Liver (tissue), 10 donors: ENCODE measurements at places on chromosomes 3 and 15. TPM values are rescaled to one million over a fixed set of nuclear protein-coding genes. Genes with fewer than 3 reads are reported as not detected.

DNA sequence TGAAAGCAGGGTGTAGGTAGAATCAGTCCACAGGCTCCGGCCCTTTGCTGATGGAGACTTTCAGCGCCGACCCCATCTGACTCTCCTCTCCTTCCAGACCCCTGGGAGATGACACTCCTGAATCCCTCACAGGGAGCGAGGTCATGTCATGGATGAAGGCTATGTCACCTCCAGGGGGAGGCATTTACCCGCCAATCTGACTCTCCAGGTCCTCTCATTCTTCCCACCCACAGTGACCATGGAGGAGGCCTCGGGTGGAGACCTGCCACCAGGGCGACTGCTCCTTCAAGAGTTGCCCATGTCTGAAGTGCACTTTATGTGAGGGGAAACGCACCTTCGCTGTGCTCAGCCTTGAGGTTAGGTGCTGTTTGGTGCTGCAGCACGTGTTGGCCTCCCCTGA lies 112.7 kb downstream of the KLF13 start:
- peaks cover 19% of the 10 kb centered on the region for H3K4me1 ChIP-seq
- H3K4me3 ChIP-seq: no peak overlapping the region
- no peaks in the 10 kb centered on the region for H3K27me3 ChIP-seq

GRCh38 chr15:85865070-85865684 lies 70.5 kb upstream of the KLHL25 start:
- no peaks in the 10 kb centered on the region for H3K36me3 ChIP-seq
- H3K27ac ChIP-seq: no peak overlapping the region
- peak; percentile 38 for DNase-seq
- H3K4me3 ChIP-seq: no peak overlapping the region

- H3K27me3 ChIP-seq: no peaks in the 10 kb centered on the region
- DNase-seq: no peak
- no peak overlapping the region for H3K4me3 ChIP-seq
- H3K36me3 ChIP-seq: no peaks in the 10 kb centered on the region
- H3K27ac ChIP-seq: no peak overlapping the region
- H3K4me1 ChIP-seq: no peaks in the 10 kb centered on the region
Measured at GRCh38 chr3:60730371-60730770, 520.9 kb downstream of the FHIT start.

- H3K36me3 ChIP-seq: no peaks in the 10 kb centered on the region
- peaks cover 6% of the 10 kb centered on the region for H3K4me1 ChIP-seq
- no peaks in the 10 kb centered on the region for H3K27me3 ChIP-seq
- no peak overlapping the region for H3K4me3 ChIP-seq
Measured at GRCh38 chr15:29785642-29786041, 36.6 kb downstream of the TJP1 start.

Gene TMEM212
- total RNA-seq: not detected

Gene TIGIT
- total RNA-seq: 0.51 TPM
